ENCODE measurements at places on chromosomes 6 and 20. TPM values are rescaled to one million over a fixed set of nuclear protein-coding genes. Genes with fewer than 3 reads are reported as not detected.

DNA sequence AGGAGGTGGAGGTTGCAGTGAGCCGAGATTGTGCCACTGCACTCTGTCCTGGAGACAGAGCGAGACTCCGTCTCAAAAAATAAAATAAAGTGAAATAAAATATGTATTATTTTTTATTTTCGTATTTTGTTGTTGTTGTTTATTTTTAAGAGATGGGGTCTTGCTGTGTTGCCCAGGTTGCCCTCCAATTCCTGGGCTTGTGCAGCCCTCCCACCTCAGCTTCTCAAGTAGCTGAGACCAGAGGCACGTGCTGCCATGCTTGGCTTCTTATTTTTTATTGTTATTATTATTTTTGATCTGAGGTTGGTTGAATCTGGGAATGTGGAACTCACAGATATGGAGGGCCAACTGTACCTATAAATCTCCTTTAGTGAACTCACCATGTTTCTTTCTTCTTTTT lies 10.1 kb downstream of the KPNA5 start:
- no peak overlapping the region for H3K4me3 ChIP-seq
- H3K4me1 ChIP-seq = no peaks in the 10 kb centered on the region
- no peak overlapping the region for H3K27ac ChIP-seq
- peaks cover 16% of the 10 kb centered on the region for H3K36me3 ChIP-seq

- no peak for DNase-seq
- H3K27me3 ChIP-seq = no peaks in the 10 kb centered on the region
- H3K36me3 ChIP-seq = no peaks in the 10 kb centered on the region
- peaks cover under 1% of the 10 kb centered on the region for H3K4me1 ChIP-seq
Observed at GRCh38 chr20:48761023-48761785, 66.6 kb downstream of the PREX1 start.

DNA sequence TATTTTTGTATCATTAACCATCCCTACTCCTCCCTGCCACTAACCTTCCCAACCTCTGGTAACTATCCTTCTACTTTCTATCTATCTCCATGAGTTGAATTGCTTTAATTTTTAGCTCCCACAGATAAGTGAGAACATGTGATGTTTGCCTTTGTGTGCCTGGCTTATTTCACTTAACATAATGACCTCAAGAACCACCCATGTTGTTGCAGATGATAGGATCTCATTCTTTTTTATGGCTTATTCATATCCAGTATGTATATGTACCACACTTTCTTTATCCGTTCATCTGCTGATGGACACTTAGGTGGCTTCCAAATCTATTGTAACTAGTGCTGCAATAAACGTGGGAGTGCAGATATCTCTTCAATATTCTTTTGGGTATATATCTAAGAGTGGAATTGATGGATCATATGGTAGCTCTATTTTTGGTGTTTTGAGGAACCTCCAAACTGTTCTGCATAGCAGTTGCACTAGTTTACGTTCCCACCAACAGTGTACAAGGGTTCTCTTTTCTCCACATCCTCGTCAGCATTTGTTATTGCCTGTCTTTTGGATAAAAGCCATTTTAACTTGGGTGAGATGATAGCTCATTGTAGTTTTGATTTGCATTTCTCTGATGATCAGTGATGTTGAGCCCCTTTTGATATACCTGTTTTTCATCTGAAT lies 201.4 kb downstream of the ARHGAP18 start:
- H3K27ac ChIP-seq = no peak overlapping the region
- H3K4me1 ChIP-seq = no peaks in the 10 kb centered on the region
- no peak for DNase-seq
- no peaks in the 10 kb centered on the region for H3K36me3 ChIP-seq
- no peaks in the 10 kb centered on the region for H3K27me3 ChIP-seq

- peaks cover 47% of the 10 kb centered on the region for H3K4me1 ChIP-seq
- H3K36me3 ChIP-seq = no peaks in the 10 kb centered on the region
- no peak for DNase-seq
- H3K27me3 ChIP-seq = no peaks in the 10 kb centered on the region
Observed at GRCh38 chr20:13396022-13396421, 174.9 kb downstream of the ISM1 start.

GRCh38 chr20:7702141-7702540 lies 238.1 kb downstream of the HAO1 start:
- no peaks in the 10 kb centered on the region for H3K27me3 ChIP-seq
- no peaks in the 10 kb centered on the region for H3K36me3 ChIP-seq
- no peak overlapping the region for H3K4me3 ChIP-seq
- H3K4me1 ChIP-seq = no peaks in the 10 kb centered on the region
- no peak overlapping the region for H3K27ac ChIP-seq
- no peak for DNase-seq

GRCh38 chr6:79518842-79519241 lies 18.4 kb downstream of the LCA5 start:
- no peak for DNase-seq
- no peaks in the 10 kb centered on the region for H3K27me3 ChIP-seq
- H3K27ac ChIP-seq = no peak overlapping the region
- no peaks in the 10 kb centered on the region for H3K4me1 ChIP-seq

DNA sequence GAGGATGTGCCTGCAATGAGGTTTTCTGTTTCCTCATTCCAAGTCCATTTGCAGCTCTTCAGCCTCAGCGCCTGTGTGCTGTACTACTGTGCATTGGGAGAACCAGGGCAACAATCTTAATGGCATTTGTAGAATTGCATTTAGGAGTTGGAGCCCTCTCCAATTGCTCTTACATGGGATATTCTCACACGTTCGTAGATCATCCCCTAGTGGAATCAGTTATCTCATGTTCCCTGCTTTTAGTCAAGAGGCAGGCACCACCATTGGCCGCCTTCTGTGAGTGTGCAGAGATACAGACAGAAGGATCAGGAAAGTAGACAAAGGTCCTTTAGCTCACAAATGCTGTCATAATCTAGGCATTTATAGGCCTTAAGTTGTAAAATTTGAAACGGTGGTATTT lies 84.2 kb upstream of the RGS17 start:
- H3K36me3 ChIP-seq = no peaks in the 10 kb centered on the region
- H3K4me1 ChIP-seq = no peaks in the 10 kb centered on the region
- no peak overlapping the region for H3K27ac ChIP-seq
- H3K27me3 ChIP-seq = no peaks in the 10 kb centered on the region
- no peak overlapping the region for H3K4me3 ChIP-seq

GRCh38 chr6:155276638-155277037 lies 12.8 kb downstream of the CLDN20 start:
- no peak for DNase-seq
- H3K27me3 ChIP-seq = no peaks in the 10 kb centered on the region
- H3K36me3 ChIP-seq = no peaks in the 10 kb centered on the region
- H3K27ac ChIP-seq = peak overlapping the region; percentile 64
- H3K4me3 ChIP-seq = no peak overlapping the region

GRCh38 chr6:155259204-155259603 lies 4.6 kb upstream of the CLDN20 start:
- no peak overlapping the region for H3K27ac ChIP-seq
- H3K36me3 ChIP-seq = peaks cover 29% of the 10 kb centered on the region
- no peak overlapping the region for H3K4me3 ChIP-seq
- no peak for DNase-seq

The RAET1E gene
- 0.29 TPM for total RNA-seq

The CCM2L gene
- 12.1 TPM for total RNA-seq

The EDN3 gene
- total RNA-seq = 10.6 TPM

The PSMB9 gene
- total RNA-seq = 26.2 TPM

The SEL1L2 gene
- not detected for total RNA-seq
